ENCODE measurements at places on chromosomes 11 and 22.
A peak's percentile ranks its signal among the peaks of the same experiment; 100 is the strongest.

DNA sequence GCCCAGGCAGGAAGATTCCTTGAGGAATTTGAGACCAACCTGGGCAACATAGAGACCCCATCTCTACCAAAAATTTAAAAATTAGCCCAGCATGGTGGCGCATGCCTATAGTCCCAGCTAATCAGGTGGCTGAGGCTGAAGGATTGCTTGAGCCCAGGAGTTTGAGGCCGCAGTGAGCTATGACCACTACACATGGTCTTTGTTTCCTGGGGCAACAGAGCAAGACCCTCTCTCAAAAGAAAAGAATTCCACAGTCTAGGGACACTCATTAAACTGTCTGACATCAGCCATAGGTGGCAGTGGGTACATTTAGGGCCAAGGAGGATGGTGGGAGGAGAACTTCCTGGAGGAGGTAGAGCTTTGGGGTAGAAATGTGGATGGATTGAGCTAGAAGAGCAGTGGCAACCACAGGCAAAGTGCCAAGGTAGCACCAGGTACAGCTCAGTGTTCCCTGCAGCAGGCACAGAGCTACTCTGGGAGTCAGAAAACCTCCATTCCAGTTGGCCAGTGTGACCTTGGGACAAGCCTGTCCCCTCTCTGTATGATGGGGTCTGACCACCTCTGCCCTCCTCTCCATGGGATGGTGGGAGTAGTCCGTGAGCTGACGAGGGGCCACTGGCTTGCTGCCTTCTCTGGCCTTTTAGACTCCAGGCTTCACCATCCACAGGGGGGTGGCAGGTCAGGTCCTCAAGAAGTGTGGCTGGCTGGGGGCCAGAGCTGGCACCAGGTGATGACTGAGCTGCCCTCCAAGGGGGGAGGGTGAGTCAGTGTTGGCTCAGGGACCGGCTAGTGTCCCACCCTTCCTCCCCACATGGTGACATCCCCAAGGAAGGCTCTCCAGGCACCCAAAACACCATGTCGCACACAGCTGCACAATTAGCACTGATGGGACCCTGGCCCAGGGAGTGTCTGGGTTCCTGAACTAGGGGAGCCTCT lies 3.7 kb upstream of the CLCF1 start:
- no peak for DNase-seq

DNA sequence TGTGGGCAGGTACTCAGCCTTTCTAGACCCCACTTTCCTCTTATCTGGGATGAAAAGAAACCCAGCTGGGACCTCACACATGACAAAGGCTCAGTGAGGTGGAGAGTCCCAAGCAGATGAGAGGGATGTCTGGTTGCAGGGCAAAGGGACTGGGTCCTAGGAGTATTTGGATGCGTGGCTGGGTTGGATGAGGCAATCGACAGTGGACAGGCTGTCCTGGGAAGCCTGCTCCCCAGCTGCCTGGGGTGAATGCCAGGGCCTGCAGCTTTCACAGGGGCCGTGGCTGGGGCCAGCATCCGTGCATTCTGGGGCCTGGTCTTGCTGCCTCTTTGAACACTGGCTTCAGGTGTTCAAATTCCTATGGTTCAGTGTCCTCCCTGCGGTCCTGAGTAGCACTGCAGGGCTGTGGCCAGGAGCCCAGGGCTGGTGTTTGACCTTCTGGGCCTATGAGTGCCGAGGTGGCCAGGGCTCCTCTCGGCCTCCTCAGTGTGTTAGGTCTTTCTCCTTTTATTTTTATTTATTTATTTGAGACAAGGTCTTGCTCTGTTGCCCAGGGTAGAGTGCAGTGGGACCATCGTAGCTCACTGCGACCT lies 65.3 kb downstream of the MCM5 start:
- no peak for DNase-seq

DNA sequence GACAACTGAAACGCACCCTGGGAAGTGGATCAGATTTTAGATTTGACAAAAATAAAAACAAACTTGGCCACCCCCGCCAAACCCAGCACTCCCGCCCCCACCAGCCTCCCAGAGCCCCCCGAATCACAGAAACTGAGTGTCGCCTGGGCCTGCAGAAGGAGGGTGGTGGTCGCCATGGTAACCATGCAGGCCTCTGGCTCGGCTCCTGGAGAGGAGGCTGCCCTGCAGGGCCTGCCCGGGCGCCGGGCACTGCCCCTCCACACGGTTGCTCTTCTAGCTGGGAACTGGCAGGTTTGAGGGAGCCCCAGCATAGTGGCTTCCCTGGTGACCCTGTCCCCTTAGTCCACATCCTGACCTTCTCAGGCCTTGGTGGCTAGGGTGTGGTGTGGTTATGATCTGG lies 19.3 kb downstream of the CACNA1I start:
- DNase-seq = no peak

DNA sequence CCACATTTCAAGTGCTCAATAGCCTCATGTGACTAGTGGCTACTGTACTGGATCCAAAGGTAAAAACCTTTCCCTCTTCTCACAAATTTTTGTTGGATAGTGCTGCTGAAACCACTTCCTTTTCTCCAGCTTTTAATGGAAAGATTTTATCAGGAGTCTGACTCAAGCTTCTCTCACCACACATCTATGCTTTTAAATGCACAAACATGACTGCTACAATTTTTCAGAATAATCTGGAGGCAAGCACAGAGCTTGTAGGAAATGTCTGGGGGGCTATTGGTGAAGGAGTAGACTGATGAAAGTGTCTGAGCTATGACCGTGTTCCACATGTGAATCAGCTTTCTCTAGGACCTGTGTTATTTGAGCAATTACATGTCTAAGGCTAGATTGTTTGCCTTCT lies 101.1 kb upstream of the FAT3 start:
- no peak for DNase-seq

- DNase-seq = no peak
Observed at GRCh38 chr11:107882095-107882820, 23.7 kb upstream of the SLC35F2 start.

GRCh38 chr11:114036147-114036811 lies 23.2 kb upstream of the ZBTB16 start:
- DNase-seq = peak; percentile 89

DNA sequence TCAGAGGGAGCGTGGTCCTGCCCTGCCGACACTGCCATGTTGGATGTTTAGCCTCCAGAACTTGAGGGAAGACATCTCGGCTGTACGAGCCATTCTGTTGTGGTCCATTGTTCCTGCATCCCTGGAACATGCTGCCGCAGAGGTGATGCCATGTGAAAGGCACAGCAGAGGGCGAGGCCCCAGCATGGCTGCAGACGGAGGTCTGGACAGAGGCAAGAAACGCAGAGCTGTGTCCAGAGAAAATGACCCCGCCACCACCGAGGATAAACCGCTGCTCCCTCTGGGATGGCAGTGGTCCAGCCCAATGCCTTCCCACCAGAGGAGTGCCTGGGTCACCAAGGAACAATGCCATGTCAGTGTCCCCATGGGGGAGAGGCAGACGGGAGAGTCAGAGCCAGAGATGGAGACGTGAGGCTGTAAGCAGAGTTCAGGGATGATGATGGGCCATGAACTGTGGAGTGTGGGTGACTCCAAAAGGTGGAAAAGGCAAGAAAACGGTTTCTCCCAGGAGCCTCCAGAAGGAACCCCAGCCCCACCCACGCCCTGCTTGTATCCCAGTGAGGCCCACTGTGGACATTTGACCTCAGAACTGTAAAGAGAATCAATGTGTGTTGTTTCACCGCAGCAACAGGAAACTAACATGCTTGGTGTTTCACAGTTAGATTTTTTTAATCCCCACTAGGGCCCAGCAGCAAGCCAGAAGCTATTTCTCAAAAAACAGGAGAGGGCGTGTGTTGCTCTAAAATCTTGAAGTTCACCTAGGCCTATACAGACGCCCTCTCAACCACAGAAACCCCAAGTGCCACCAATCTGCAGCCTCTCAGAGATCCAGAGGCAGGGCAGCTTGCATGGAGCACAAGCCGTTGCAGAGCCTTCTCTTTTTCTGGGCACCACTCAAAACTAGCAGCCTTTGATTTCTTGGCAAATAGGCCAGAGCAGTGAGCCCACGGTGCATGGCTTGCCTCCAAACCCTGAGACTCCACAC lies 1422.9 kb downstream of the TBC1D22A start:
- DNase-seq = no peak

DNA sequence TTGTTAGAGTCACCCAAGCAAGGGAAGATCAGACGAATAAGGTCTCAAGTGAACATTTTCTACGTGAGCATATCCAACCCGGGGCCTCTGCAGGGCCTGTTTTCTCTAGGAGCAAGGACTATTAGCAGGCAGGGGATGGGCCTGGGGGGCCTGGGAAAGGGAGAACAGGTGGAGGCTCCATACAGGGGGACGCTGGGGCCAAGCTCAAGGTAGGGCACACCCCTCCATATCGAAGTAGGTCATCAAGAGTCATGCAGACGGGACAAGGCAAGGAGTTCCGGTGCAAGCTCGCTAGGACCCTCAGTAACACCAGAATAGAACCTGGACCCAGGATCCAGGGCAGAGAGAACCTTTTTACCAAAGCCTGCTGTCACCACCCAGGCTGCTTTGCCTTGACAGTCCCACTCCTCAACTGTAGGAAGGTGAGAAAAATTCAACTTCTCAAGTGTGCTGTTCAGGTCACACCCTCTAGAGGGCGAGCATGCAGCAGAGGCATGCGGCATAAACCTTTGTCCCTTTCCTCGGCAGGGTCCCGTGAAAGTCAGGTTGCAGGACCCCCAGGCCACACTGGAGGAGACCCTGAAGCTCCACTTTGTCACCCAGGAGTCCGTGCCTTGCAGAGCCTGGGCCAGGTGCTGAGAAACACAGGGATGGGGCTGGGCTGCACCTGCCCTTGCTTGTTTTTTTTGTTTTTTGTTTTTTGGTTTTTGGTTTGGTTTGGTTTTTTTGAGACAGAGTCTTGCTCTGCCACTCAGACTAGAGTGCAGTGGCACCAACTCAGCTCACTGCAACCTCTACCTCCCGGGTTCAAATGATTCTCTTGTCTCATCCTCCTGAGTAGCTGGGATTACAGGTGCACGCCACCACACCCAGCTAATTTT lies 8.6 kb upstream of the APOBEC3B start:
- DNase-seq = peak; percentile 69

- DNase-seq = no peak
Observed at GRCh38 chr11:111399187-111400031, 20.3 kb upstream of the POU2AF1 start.

GRCh38 chr11:3091846-3092602 lies 34.8 kb upstream of the CARS1 start:
- DNase-seq = peak; percentile 75

- DNase-seq = peak; percentile 49
Observed at GRCh38 chr11:82732734-82733443, 775 bp downstream of the FAM181B start.

DNA sequence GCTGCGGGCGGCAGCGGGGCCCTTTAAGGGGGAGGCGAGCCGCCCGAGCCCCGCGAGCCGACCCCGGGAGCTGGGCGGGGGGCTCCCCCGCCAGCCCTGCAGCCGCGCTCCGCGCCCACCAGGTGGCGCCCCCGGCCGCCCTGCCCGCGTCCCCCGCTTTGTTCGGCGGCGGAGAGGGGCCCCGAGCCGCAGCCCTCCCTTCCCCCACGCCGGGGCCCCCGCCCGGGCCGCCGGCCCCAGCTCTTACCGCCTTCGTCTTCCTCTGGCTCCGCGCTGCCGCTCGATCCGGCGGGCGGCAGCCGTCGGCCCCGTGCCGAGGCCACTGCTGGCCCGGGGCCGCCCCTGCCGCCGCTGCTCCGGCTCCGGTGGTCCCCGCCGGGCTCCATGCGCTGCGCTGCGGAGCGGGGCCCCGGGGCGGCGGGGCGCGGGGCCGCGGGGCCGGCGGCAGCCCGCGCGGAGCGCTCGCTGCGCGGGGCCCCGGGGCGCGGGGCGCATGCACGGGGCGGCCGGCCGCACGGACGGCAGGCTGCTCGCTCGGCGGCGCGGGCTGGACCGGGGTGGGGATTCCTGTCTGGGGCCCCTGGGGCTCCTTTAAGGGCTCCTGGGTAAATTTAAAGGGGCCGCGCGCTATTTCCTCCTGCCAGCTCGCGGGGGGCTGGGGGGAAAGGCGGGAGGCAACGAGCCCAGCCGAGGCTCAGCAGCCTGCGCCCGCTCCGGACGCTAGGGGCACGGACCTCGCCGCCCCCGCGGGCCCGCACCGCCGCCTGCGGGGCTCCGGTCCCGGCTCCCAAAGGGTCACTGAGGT lies at the start of gene ZFTA:
Gene ZFTA (minus strand): TSS at position 539 of the 805 bp plus-strand sequence. CDS start 153 bp downstream, at position 386.
- DNase-seq = peak; percentile 86

DNA sequence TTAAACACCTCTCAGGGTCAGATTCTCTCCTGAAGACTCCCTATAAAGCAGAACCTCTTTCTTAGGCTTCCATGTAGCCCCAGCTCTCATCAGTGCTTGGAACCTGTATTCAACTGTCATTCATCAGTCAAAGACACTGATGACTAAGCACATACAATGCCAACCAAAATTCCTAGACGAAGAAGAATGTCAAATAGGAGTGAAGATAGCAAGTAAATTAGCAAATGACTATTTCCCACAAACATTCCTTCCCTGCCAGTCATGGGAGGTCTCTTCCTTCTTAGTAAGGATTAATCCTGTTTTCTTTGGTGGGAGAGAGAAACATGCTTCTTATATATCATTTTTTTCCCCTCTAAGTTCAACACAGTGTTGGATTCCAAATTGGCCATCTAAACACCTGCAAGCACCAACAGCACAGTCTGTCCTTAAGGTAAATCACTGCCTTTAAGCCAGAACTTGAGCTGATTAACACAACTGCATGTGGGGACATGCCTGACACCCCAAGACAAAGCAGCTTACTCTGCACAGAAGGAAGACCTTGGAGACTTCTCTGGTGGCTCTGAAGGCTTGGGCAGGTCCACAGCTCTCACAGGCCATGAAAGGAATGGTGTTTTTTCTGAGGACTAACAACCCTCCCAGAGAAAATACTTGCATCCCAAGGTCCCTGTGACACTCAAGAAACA lies 47.5 kb upstream of the ME3 start:
- DNase-seq = no peak

GRCh38 chr11:5621580-5621979 lies 3.2 kb upstream of the TRIM34 start:
- no peak for DNase-seq

- DNase-seq = no peak
Observed at GRCh38 chr11:123570939-123571580, 83.4 kb downstream of the SCN3B start.

GRCh38 chr11:32583459-32584271 lies at the start of gene EIF3M:
Gene EIF3M, plus strand, starts transcription at chr11:32583831. Its CDS starts 57 bp downstream, at chr11:32583888.
- DNase-seq = peak; percentile 98

DNA sequence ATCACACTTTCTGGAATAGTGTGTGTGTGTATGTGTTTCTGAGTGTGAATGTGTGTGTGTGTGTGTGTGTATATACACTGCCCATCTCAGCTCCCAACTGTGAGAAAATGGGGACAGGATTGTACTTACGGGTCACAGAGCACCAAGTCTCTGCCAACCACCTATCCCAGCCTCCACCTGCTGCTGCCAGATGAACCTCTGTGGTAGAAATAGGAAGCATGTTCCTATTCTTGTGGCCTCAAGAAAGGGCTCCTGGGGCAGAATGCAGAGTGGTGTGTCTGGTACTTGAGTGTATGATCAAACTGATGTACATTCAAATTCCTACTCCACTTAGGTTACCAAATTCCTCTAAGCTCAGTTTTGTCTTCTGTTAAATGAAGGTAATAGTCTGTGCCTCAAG lies 14.6 kb downstream of the UBASH3B start:
- no peak for DNase-seq

- DNase-seq = no peak
Observed at GRCh38 chr11:117146521-117146920, 2.4 kb downstream of the PAFAH1B2 start.

- DNase-seq = no peak
Observed at GRCh38 chr11:104529213-104529612, 365.3 kb upstream of the PDGFD start.

All from glutamatergic neuron (in vitro differentiated cells).